Type B pancreatic cell (in vitro differentiated cells): ENCODE measurements at places on chromosomes 4 and X.

- no peak for DNase-seq
These were observed 61.1 kb upstream of the MTM1 start for GRCh38 chrX:150507251-150507856.

- DNase-seq: no peak
These were observed 119.0 kb downstream of the GPR143 start for GRCh38 chrX:9646471-9647224.

DNA sequence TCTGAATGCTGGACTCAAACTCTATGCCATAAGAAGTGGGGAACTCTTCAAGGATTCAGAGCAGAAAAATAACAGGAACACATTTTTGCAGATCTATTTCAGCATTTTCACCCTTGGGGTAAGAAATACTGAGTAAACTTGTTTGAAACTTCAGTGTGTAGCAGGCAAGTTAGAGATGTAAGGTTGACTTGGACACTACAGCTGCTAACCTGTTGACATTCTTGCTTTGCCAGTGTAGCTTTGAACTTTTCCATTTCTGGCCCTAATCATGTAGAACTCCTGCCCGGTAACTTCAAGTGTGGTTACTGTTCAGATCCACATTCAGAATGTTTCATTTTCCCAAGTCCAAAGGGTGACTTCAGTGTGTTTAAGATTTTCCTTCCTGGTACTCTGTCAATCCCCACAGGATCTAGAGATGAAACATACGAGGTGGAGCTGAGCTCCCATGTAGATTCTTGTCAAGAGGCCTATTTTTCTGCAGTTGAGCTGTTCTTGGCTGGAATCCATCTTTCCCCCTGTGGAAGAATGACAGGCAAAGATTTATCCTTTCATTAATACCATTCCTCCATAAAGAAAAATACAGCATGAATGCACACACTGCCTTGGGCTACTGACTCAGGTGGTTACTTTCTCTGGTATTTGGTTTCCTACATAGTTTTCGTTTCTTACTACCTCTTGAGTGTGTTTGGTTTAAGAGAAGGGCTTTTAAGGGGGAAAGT is 34.1 kb downstream of the FHDC1 start:
- DNase-seq: no peak

- DNase-seq: no peak
These were observed 48.3 kb downstream of the RAB33B start for GRCh38 chr4:139501927-139502899.

- DNase-seq: no peak
These were observed 114.2 kb downstream of the SMIM20 start for GRCh38 chr4:26028133-26028792.

DNA sequence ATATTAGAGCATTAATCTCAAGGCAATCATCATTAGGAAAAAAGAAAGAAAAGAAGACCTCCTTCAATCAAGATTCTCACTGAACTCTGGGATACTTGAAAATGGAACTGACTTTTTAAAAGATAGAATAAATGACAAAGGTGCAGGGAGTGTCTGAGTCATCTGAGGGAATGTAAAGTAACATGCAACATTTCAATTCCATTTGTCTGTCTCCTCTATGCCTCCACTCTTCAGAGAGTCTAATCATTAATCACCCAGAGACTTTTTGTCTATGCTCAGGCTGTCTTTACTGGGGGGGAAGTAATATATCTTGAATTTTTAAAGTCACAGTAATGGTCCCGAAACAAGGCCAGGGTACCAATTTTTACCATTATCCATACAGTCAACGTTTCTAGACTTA is 55.0 kb upstream of the PACRGL start:
- no peak for DNase-seq

DNA sequence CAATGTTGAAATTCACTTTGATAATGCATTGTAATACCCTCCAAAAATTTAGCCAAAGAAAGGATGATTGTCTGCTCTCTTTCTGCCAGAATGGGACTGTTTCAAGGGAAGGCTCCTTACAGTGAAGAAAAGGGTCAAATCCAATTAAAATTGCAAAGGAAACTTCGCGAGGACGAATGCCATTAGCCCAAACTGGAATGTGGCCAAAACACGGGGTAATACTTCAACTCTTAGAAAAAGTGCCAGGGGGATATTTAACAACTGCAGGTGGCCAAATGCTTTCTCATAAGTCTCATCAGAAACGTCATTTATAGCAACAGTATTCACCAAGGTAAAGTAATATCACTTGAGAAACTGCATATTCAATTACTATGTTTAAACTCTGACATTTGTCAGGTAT is 29.0 kb downstream of the NKX3-2 start:
- DNase-seq: no peak

- DNase-seq: no peak
These were observed 6.6 kb downstream of the CLNK start for GRCh38 chr4:10677796-10678497.

DNA sequence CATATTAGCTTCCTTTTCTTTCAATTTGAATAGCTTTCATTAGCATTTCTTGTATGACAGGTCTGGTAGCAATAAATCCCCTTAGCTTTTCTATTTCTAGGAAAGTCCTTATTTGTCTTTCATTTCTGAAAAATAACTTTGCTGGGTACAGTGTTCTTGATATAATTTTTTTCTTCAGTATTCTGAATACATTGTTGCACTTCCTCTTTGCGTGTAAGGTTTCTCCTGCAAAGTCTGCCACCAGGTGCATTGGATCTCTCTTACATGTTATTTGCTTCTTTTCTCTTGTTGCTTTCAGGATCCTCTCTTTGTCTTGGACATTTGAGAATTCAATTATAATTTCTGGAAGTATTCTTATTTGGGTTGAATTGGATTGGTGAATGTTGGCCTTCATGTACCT is 663.7 kb downstream of the GRXCR1 start:
- DNase-seq: no peak

DNA sequence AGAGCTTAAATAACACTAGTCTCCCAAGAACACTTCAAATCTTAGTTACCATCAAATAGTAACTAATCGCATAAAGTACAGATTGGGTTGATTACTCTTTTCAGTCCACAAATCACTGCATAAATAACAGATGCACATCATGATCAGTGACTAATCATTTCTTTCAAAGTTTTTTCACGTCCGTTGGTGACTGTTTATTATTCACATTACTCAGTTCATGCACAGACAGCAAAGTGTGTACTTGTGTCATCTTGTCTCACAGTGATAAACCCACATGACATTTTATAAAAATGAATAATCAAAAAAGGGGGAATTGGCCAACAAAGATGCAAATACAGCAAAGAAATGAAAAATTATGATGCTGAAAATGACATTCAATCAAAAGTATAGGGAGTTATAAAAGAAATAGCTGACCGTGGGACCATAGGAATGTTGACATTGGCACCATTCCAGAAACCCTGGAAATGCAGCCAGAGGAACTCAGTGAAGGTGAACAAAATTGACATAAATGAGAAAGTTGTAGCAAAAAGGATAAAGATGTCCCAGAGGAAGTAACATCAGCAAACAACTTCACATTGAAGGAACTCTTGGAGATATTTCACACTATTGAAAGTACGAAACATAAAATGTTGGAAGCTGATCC is 161.5 kb downstream of the SOX3 start:
- DNase-seq: no peak

DNA sequence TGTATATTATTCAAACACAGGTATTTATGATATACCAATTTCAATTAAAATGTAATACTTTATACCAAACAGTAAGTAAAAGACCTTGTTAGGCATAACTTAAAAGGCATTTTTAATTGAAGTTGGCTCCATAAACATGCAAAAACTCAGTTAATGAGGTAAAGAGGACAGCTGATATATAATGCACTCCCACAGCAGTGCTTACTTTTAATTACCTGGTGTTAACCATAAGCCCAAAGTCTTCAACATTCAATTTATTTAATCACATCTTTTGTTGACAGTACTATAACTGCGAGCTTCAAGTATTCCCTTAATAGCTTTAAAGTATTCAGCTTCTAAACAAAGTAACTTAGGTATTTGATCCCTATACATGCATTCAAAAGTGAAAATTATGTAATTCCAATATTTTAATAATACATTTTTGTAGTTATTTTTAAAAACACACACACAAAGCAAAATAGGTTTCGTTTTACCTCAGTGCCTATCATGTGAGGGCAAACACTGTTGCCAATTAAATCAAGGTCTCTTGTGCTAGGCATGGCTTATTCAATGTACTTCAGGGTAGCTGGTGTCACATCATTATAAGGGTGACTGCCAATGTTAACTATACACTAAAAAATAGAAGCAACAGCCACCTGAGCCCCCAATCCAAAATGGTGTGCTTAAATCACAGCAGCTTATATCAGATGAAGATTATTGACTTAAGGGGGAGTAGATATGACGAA is 197.1 kb downstream of the LRBA start:
- DNase-seq: no peak

GRCh38 chr4:129804461-129804981 is 708.6 kb downstream of the C4orf33 start:
- no peak for DNase-seq

GRCh38 chr4:148344941-148345340 is 97.3 kb downstream of the NR3C2 start:
- DNase-seq: no peak

DNA sequence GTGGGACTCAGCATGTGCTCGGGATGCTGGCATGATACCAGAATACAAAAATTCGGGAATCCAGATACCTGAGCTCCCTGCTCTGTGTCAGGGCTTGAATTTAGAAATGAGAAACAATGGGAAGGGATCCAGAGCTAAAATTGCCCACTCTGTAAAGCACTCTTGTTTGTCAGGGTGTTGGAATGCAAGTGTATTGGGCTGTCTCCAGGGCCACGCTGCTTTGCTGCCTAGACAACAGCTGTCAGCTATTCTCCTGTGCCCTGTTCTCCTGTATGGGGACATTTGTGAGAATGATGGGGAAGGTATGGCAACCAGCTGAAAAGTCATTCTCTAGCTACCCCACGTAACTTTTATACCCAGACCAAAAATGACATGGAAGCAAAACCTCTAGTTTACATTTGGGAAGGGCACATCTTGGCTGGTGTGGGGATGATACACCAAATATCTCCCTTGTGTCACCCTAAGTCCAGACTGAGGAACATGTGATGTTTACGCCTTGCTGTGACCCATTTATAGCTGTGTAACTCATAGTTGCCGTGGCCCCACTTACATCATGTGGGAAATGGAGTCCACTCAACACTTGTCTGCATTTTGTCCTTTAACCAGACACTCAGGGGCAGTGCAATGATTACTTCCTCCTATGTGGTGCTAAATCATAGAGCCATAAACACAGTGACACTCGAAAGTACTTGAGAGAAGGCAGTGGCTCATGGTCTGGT is 46.6 kb downstream of the SMPX start:
- no peak for DNase-seq

DNA sequence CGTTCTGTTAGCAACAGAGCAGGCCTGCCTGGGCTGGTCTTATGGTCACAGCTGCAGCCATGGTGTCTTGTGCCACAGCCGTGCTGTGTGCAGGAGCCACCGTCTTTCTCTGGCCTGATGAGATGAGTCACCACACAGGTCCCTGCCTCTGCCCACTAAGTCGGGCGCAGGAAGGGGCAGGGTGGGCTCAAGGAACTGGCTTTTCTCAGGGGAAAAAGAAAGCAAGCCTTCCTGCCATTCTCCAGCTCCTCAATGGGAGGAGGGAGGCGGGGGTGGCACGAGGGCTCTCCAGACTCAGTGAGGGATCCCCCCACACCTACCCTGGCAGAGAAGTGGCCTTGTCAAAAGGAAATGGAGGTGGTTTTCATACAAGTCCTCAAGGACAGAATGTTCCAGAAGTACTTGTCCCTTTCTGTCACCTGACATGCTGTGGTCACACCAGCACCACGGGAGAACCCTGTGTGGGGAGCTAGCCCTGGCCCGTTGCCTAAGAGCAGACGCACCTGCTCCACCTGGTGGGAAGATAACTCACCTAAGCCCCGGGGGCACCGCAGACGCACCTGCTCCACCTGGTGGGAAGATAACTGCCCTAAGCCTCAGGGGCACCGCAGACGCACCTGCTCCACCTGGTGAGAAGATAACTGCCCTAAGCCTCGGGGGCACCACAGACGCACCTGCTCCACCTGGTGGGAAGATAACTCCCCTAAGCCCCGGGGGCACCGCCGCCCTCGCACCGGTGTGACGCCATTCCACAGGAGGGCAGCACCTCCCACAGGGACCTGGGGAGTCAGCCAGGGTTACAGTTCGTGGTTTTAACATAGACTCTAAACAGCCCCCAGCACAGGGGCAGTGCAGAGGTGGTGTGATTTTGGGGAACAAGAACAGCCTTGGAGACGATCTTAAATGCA is 18.5 kb downstream of the UVSSA start:
- DNase-seq: no peak

DNA sequence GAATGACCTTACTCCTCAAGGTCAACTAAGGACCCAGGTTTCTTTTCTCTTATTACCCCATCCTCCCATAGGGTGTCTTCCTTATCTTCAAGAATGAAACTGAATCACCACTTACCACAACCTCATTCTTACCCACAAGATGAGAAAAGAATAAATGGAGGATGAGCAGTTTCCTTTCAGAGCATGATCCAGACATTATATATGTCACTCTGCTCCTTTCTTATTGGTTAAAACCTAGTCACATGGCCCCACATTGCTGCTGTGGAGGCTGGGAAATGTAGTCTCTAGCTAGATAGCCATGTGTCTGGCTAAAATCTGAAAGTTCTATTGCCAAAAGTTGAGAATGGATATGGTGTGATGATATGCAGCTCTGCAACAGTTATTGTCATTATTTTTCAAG is 62.4 kb upstream of the RAI2 start:
- no peak for DNase-seq

- DNase-seq: no peak
These were observed 10.8 kb upstream of the ACSL1 start for GRCh38 chr4:184836613-184837012.

DNA sequence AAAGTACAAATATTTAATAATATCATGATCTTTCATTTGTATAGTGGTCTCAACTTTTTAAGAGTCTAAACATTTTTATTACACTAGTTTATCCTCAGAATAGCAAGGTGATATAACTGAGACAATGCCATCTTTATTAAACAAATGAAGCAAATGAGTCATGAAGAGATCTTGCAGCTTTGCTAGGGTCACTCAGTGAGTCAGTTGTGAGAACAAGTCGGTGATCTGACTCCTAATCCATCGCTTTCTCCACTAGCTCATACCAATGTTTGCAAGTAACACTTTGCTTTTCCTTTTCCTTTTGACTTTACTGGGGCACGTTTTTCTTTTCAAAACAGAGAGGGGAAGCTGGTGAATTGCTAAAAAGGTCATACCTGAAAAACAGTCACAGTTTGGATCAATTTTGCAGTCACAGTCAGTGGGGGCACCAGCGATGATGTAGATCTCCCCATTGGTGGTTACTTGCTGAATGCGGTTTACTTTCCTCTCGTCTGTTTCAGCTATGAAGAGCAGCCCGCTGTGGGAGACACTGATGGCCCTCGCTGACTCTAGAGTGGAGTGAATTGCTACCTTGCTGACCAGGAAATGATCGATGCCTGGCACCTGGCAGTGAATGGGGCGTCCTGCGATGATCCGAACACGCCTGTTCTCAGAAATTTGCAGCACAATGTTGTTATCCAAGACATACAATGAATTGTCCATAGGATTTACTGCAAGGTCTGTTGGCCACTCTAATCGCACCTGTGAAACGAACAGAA is 75.7 kb downstream of the SH2D1A start:
- DNase-seq: no peak

- no peak for DNase-seq
These were observed 132.2 kb downstream of the STIM2 start for GRCh38 chr4:26992657-26993361.

- no peak for DNase-seq
These were observed 28.9 kb upstream of the NDUFC1 start for GRCh38 chr4:139331185-139331584.
